RWPE2 (cell line): ENCODE measurements at places on chromosomes 2 and 18.

DNA sequence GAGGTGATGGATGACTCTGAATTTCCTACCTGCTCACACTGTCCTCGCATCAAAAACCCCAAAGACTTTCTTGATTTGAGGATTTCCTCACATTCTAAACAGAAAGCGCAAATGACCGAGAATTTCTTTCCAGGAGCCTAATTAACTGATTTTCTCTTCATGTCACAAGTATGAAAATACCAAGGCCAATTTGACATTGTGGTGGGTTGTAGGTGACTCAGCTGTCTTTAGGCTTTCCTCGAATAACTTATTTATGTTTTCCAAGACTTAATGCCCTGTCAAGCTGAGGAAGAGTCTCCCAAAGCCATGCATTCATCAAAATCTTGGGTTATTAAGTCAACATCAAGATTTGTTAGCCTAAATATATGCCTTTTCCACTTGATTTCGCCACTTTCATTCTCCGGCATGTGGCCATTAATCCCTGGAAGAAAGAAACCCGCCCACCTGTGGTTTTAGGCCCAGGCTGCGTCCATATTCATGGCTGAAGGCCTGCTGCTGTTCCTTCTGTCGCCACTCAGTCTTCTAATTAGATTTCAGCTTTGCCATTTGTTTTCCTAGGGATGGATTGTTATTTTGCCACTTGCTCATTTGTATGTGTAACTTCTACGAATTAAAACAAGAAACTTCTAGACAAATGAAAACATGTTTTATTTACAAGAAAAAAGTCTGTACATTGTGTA is 84.9 kb downstream of the ST6GAL2 start:
- DNase-seq: no peak

DNA sequence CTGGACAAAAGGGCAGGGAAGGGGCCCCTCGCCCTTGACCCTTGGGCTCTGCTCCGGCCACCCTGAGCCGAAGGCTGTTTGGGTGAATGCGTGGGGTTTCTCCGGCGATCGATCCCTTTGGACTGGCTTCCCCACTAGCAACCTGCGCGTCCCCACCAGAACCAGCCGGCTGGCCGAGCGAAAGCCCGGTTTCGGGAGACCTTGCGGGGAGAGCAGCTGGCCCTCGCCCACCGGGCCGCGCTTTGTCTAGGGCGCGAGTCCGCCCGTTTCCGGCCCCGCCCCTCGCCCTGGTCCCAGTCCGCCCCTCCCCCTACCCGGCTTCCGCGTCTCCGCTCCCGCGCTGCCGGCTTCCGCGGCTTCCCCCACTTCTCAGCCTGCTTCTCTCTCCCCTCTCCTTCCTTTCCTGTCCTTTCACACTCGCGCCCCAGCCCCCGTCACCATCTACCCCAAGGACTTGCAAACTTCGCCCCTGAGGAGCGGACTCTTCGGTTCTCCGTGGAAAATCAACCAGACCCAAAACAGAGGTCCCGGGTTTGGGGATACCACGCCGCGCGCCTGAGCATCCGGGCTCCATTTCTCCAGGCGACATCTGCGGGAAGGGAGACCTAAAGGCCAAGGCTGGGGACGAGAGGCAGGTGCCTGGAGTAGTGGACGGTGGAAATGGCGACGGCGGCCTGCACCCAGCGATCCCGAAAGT is 48.0 kb upstream of the ATP6V1B1 start:
- no peak for DNase-seq

GRCh38 chr18:9876867-9877654 is 8.7 kb upstream of the TXNDC2 start:
- DNase-seq: no peak

GRCh38 chr2:235868645-235869044 is 299.5 kb downstream of the GBX2 start:
- DNase-seq: no peak

- DNase-seq: no peak
Observed at GRCh38 chr18:57555134-57555533, 31.4 kb downstream of the FECH start.

DNA sequence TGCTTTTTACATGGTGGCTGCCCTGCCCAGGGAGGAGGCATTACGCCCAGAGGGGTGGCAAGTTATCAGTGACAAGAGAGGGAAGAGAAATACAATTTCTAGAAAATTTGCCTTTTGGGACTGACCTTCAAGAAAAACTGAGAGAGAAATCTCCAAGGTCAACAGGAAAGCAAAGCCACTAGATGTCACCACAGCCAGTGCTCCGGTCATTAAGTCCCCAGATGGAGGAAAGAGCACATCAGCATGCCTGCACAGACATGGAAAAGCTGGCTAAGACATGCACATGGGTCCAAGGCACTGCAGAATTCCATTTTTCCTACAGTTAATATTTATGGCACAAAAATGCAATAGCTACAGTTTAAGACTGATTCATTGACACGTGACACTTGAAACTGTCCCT is 21.0 kb downstream of the FHL2 start:
- peak; percentile 2 for DNase-seq

DNA sequence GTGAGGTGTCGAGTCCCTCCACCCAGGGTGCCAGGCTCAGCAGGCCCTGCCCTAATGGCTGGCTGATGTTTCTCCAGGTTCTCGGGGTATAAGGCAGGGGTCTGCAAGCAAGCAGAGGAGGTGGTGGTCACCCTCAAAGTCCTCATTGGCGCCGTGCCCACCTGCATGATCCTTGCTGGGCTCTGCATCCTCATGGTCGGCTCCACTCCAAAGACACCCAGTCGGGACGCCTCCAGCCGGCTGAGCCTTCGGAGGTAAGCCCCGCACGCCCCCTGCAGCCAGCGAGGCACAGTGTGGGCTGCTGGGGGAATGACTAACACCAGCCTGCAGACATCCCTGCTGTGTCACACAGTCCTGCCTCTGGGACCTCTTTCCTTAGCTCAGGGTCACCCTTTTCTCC is 14.1 kb downstream of the MFSD2B start:
- no peak for DNase-seq

GRCh38 chr2:170997893-170998597 is 69.0 kb downstream of the GORASP2 start:
- no peak for DNase-seq

- no peak for DNase-seq
Observed at GRCh38 chr18:55136258-55136657, 177.0 kb upstream of the CCDC68 start.

- no peak for DNase-seq
Observed at GRCh38 chr2:132752421-132753206, 82.6 kb upstream of the LYPD1 start.

GRCh38 chr2:120375251-120376020 is 29.5 kb downstream of the INHBB start:
- DNase-seq: no peak

GRCh38 chr18:32442575-32442974 is 28.1 kb downstream of the GAREM1 start:
- no peak for DNase-seq

DNA sequence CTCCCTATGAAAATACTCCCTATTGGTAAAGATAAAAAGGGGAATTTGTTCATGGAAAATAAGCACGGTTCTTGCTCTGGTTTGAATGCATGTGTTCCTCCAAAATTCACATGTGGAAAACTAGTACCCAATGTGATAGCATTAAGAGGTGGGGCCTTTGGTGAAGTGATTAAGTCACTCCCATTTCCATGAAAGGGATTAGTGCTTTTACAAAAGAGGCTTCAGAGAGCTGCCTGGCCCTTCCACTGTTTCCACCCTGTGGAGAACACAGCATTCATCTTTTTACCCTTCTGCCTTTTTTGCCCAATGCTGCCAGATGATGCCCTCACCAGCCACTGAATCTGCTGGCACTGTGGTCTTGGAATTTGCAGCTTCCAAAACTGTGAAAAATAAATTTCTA is 666.8 kb downstream of the ARHGAP15 start:
- no peak for DNase-seq

DNA sequence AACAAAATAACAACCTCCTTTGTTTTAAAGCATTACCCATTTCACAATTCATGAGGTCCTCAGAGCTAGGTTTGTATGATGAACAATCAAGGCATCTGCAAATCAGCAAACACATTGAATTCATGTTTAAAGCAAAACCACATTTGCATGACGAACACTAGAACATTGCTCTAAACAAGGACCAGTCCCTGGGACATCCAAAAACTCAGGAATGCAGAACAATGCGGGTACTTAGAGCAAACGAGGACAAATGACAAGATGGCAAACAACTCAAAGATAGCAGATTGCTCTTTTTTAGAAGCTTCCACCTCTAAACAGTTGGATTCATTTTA is 45.7 kb upstream of the RALBP1 start:
- no peak for DNase-seq

GRCh38 chr2:31967790-31968189 is 43.0 kb downstream of the MEMO1 start:
- no peak for DNase-seq

DNA sequence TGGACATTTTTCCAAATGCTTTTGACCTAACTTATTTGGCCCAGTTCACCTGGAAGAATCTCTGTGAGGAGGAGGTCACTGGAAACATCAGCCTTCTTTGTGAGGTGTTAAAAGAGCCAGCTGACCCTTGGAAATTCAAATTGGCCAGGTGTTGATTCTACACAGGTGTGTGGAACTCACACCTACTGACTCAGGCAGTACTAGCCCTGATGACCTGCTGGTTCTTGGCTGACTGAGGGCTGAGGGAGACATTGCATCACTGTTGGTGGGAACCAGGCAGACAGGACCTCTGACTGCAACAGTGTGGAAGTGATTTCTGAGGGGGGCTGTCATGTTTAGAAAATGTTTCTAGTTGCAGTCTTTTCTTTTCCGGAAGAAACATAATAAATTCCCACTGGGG is 242.2 kb upstream of the LRRTM1 start:
- no peak for DNase-seq

DNA sequence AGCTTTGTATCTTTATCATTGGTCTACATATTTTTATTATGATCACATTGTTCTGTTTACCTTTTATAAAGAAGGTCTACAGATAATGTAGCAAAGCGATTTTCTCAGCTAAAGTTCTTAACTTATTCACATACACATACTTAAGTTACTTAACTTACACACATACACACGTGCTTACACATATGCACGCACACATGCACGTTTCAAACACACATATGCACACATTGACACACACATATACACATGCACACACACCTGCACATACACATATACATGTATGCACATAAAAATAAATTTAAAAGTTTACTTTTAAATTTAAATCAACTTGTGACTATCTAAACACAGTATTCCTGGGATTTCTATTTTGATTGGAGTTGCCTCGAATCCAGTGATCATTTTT is 1204.5 kb upstream of the SLC39A10 start:
- DNase-seq: no peak

GRCh38 chr18:27616324-27616723 is 431.2 kb upstream of the CHST9 start:
- no peak for DNase-seq

DNA sequence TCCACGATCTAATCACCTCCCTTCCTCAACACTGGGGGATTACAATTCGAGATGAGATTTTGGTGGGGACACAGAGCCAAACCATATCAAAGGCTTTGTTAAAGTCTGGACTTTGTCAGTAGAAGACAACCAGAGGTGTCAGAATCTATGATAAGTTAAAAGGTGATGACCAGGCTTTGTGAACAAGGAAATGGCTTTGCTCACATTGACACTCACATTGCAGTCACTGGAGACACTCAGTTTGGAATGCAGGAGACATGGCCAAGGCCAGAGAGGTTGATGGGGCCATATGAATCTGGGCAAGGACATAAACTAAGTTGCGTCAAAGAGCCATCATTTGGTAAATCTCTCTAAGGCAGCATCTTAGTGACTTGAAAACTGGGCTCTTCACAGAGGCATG is 678.2 kb upstream of the FSHR start:
- no peak for DNase-seq

DNA sequence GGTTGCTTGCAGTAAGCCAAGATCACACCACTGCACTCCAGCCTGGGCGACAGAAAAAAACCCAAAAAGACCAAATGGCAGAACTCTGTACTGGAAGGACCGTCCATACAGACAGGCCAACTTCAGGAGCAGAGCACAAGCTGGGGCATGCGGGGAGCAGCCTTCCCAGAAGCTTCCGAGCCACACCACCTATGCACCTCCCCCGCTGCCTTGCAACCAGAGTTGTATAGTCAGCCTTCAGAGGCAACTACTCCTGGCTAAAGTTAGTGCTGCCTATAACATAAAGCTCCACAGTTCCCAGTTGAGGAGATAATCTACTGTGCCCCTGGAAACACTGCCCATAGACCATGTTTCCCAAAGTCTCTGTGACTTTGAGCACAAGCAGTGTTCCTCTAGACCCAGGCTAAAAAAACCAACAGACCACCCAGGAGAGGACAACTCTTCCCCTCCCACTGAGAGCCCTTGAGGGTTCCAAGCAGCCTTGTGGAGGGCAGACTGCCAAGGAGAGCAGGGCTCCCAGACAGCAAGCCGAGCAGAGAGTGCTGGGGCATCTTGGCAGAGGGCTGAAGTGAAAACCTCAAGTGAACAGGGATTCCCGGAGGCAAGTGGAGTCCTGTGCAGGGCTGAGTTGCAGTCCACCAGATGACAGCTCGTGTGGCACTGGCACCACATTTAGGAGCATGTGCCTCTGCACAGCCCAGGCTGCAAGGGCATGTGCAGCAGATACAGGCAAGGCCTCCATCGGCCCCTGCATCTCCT is 6.8 kb downstream of the SFT2D3 start:
- DNase-seq: no peak

- no peak for DNase-seq
Observed at GRCh38 chr18:62832282-62832681, 116.9 kb downstream of the PHLPP1 start.

GRCh38 chr2:54810246-54810645 is 86.8 kb downstream of the EML6 start:
- DNase-seq: no peak

DNA sequence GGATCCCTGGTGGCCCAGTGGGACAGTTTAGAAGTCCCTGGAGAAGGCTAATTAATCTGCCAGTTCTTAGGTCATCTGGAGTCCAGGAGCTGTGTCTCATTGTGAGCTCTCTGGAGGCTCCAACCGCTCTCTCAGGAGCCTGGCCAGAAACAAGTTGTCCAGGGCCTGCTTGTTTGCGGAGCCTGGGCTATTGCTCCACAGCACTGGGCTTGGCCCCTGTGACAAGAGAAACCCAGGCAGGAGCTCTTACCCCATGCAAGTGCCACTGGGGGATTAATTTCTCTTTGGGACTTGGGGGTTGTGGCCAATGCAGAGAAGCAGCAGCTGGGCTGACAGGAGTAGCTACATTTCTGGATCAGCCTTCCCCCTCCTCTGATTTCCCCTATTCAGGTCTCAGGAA is 24.5 kb upstream of the TNP1 start:
- no peak for DNase-seq

DNA sequence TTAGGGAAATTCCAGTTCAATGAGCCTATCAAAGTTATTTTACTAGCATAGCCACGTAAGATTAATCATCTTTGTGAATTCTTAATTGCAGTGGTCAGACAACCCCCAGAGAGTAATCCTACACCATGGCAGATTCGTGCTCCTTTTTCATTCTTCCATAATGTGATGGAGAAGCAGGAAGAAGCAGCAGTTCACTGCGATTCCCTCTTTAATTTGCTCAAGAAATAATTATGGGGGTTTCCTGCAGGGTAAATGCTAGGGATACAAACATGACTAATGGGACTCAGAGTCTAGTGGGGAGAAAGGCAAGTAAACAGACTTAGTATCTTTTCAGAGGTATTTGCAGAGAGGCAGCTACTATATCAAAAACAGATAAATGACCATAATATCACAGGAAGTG is 175.8 kb upstream of the HNRNPA3 start:
- no peak for DNase-seq

- DNase-seq: no peak
Observed at GRCh38 chr2:16031848-16032159, 91.5 kb downstream of the MYCN start.
